ENCODE measurements at places on chromosomes 12 and 14.
A peak's percentile ranks its signal among the peaks of the same experiment; 100 is the strongest.

GRCh38 chr12:52582486-52582885 is 8.8 kb upstream of the KRT74 start:
- DNase-seq, result no peak

DNA sequence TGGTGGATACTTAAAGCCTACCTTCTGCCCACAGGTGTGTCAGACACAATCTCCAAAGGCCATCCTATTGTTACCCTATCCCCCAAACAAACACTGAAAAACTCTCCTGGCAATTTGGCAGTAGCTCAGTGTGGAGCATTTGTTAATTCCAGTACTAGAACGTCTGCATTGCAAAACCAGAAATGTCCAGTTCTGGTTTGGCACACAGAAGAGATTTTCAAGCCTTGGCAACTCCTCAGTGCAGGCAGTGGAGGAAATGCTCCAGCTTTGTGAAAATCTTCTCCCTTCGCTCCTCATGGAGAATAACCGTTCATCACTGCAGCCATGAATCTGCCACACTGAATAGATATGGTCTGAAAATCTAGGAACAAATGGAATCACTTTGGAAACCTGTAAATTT is 5.3 kb upstream of the SOCS2 start:
- no peak for DNase-seq

DNA sequence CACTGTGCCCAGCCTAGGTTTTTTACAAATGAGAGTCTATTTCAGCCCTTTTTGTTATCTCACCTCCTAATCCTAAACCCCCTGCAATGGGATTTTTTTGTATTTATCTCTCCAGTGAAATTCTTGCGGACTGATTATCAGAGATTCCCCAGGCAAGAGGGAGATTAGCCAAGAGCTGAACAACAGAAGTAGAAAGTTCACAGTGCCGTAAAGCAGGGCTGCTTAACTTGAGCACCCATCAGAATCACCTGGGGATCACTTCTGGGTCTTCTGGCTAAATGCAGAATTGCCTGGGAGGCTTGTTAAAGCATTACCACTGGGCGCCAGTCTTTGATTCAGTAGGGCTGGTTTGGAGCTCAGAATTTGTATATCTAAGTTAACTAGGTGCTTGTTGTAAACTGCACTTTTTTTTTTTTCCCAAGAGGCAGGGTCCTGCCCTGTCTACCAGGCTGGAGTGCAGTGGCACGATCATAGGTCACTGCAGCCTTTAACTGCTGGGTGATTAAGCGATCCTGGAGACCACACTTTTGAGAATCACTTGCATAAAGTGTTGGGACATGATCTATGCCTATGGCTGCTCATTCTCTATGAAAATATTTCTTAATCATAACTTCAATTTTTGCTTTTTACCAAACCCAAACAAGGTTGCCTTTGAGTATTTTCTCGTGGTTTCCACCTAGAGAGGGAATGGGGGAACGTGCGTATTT is 1.1 kb upstream of the DPPA3 start:
- DNase-seq, result no peak

GRCh38 chr14:100438678-100439592 is 115.8 kb downstream of the SLC25A47 start:
- DNase-seq, result peak; percentile 28

GRCh38 chr12:18522806-18523205 is 215.0 kb downstream of the PLCZ1 start:
- no peak for DNase-seq

DNA sequence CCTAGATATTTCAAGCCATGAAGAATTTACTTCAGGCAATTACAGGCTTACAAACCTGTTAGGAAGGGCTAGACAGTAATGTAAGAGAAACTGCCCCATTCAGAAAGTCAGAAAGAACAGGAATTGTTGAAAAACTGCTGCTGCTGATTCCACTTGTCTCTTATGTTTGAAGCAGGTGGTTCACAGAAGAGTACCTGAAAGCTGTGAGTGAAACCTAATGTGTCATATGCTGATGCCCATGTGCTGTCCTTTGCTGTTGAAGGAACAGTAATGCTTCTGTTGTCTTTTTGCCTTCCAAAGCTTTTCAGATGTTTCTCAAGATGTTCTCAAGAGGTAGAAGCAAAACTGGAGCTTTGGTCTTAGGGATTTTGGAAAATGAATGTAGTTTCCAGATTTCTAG is 39.0 kb downstream of the MNAT1 start:
- DNase-seq, result no peak
